ENCODE measurements at places on chromosomes 11 and 22.

DNA sequence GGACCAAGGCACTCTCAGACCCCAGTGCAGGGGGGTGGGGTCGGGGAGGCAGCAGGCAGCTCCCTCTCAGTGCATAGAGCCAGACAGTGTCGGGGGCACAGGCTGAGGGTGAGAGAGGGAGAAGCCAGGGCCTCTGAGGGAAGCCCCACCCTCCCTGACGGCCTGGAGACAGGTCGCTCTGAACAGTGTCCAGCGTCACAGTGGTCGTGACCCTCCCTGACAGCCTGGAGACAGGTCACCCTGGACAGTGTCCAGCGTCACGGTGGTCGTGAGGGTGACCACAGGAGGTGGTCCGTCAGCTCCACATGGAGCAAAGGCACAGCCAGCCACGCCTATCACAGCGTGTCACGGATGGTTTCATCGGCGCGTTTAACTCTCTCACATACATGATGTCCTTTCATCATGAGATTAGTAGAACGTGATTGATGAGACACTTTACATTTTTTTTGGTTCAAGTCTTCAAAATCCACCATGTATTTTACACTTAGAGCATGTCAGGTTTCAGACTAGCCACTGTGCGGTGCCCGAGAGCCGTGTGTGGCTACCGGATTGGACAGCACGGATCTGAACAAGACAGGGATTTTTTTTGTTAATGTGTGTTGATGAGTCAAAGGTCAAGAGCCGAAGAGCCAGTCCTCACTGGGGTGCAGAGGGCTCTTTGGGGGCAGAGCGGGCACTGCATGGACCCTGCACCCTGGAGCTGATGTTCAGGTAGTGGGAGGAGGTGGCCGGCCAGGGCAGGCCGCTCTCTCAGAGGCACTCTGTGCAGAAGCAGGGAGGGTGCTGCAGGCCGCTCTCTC is 23.9 kb upstream of the PANX2 start:
- no peak for DNase-seq

- DNase-seq = no peak
These were observed 107.7 kb downstream of the CEP164 start for GRCh38 chr11:117435326-117435725.

GRCh38 chr11:22920939-22921565 is 60.8 kb upstream of the CCDC179 start:
- no peak for DNase-seq

- DNase-seq = no peak
These were observed 26.9 kb downstream of the PPP2R1B start for GRCh38 chr11:111739299-111739698.

- DNase-seq = no peak
These were observed 93.4 kb downstream of the CEP164 start for GRCh38 chr11:117421041-117421440.

DNA sequence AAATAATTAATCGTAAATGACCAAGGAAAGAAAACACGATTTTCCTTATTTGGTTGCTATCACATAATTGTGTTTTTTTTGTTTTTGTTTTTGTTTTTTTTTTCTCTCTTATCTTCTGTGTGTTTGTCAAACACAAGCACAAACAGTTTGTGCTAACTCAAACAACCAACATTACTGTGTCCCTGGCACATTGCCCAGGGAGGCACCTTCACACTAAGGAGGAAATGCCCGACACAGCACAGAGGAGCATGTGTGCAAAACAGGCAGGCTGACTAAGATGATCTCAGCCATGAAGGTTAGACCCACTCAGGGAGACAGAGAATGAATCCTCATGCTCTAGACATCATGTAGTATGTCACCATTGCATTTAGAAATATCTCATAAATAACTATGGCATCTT is 130.1 kb downstream of the SOX6 start:
- DNase-seq = no peak

- no peak for DNase-seq
These were observed 401.0 kb downstream of the LARGE1 start for GRCh38 chr22:33519071-33519973.

DNA sequence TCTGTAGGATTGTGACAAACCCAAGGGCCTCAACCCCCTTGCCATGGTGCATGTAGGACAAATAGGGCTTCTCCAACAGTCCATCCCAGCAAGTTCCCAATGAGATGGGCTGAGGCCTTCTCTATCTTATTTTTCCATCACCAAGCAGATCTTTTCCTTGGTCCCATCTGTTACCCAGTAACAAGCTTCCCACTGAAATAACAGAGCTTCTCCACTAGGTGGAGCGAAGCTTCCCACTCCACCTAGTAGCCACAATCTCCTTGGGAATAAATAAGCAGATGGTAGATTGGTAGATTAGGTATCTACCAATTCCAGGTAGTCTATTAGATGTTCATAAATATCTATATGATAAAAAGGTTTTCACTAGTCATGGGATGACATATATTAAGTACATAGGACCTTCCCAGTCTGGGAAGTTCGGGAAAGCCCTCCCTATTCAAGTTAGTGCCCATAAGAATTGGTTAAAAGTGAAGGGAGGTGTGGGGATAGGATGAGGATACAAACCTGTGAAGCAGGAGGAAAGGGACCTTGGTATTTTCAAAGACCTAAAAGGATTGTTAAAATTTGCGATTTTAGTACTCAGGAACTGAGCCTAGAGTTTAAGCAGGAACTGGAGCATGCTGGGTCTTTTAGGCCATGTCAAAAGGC is 5.9 kb upstream of the OR52L1 start:
- DNase-seq = no peak

GRCh38 chr11:118214210-118214914 is 10.4 kb downstream of the JAML start:
- DNase-seq = no peak

DNA sequence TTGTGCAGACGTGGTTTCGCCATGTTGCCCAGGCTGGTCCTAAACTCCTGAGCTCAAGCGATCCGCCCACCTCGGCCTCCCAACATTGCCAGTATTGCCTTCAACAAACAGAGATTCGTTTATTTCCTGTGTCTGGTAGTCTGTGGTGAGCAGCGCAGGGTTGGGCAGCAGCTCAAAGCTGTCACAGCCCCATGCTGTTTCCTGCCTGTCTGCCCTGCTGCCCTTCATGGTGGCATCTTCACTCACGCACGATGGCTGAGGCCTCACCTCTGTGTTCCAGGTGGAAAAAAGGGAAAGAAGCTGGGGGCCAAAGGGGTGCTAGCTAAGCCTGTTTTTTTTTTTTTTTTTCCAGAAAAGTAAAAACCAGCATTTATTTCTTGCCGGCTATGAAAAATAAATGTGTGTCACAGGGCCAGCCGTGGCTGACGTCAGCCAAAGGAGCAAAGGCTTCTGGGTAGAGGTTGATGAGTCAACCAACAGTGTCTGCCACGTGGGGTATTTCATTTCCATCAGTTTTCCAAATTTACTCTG is 28.8 kb downstream of the TBC1D22A start:
- peak; percentile 44 for DNase-seq

- DNase-seq = no peak
These were observed 123.7 kb downstream of the KCNQ1OT1 start for GRCh38 chr11:2576111-2576510.

- DNase-seq = no peak
These were observed 352.4 kb upstream of the FAT3 start for GRCh38 chr11:91872243-91872642.

- DNase-seq = no peak
These were observed 52.6 kb downstream of the IGSF9B start for GRCh38 chr11:133903875-133904817.

DNA sequence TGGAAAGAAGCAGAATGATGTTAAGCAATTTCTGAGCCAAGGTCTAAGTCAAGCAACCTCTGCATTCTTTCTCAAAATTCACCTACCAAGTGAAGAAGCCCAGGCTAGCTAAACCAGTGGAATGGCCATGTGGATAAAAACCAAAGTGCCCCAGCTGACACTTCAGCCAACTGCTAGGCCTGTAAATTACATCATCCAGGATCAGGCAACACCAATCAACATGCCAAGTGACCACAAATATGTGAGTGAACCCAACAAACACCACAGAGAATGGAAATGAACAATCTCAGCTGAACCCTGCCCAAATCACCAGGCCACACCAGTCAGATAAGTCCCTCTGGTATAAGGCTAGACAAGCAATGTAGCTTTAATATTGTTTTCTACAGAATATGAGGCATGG is 25.1 kb upstream of the FJX1 start:
- DNase-seq = no peak

- DNase-seq = no peak
These were observed 18.5 kb downstream of the PTPRJ start for GRCh38 chr11:47998733-47999359.

DNA sequence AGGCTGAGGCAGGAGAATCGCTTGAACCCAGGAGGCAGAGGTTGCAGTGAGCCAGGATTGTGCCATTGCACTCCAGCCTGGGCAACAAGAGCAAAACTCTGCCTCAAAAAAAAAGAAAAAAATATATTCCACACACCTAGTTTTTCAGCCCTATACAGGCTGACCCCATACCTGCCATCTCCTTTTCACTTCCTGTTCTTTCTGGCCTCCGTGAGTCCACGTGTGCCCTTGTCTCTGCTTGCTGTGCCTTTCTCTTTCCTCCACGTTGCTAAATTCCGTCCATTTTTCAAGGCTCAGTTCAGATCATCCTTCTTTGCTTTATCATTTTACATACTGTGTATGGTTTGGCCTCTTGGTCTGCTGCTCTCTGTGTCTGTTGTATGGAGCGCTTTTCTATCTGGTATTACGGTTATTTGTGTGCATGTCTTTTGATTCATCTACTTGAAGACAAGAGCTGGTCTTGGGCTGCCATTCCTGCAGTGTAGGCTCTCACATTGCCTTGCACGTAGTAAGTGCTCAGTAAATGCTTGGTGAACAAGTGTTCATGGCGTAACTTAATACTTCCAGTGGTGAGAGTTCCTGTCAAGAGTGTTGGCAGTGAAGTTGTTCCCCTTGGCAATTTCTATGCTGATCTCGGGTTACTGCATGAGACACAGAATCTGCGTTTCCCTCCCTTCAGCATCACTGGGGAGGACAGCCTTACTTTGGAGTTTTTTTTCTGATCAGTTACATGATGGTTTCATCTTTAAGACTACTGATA is 57.5 kb downstream of the PTPRJ start:
- no peak for DNase-seq

DNA sequence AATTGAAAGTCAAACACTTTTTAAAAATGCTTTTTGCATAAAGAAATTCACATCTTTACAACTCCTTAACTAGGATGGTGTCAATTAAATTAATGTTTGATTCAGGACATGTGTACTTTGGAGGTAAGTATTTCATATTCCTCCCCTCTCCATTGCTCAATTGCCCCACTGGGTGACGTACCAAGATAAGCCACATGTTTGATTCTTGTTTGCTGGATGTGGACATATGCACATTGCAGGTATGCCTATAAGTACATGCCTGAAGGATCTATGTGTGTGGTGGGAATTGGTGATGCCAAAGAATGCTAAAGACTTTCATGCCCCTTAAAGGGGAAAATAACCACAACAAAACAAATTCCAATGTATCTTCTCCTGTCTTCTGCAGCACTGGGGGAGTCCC is 5.8 kb downstream of the CD44 start:
- no peak for DNase-seq

GRCh38 chr11:43959321-43959995 is 17.0 kb downstream of the C11orf96 start:
- no peak for DNase-seq

DNA sequence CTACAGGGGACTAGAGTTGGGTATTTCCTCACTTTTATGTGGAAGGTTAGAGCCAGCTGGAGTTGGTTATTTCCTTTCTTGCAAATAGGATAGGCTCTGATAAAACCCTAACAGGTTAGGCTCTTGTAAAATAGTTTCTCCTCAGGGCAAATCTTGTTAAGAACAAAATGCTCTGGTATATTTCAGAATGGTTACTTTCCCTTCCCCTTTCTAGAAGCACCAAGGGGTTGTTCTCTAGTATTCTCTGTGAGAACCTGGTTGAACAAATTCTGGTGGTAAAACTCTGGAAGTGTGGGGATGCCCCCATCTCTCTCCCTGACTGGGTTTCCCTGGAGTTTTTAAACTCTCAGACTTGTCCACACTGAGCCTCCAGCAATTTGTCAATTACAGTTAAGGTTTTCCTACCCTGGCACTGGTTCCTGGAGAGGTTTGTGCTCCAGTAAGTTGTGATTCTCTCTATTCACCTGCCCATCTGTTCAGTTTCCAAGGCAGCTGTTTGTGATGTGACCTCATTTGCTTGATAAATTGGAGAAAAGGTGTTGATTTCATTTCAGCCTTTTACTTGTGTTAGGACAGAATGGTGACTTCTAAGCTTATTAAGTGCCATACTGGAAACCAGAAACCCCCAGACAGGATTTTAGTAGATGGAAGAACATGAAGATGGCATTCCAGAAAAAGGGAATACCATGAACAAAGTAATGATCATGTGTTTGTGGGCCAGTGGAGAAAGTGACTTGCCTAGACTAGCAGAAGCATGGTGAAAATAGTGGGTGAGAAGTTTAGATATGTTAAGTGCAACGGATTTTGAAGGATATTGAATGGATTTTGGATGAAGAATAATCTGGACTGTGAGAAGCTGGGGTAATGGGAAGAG is 64.6 kb downstream of the EXT2 start:
- no peak for DNase-seq

DNA sequence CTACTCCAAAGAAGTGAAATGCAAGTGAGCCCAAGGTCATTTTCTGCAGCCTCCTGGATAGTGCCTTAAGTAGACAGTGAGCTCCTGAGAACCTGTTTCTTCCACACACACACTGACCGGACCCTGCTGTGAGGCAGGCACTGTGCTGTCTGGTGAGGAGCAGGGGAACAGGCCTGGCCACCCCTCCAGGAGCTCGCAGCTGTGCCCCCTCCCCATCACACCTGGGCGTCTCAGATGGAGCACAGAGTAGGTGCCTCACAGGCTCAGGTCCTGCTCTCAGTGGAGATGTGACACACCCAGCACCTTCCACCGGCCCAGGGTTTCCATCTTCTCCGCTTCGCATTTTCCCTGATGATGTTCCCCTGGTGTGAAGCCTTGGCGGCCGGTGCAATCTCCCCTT is 174.9 kb downstream of the ST3GAL4 start:
- no peak for DNase-seq

DNA sequence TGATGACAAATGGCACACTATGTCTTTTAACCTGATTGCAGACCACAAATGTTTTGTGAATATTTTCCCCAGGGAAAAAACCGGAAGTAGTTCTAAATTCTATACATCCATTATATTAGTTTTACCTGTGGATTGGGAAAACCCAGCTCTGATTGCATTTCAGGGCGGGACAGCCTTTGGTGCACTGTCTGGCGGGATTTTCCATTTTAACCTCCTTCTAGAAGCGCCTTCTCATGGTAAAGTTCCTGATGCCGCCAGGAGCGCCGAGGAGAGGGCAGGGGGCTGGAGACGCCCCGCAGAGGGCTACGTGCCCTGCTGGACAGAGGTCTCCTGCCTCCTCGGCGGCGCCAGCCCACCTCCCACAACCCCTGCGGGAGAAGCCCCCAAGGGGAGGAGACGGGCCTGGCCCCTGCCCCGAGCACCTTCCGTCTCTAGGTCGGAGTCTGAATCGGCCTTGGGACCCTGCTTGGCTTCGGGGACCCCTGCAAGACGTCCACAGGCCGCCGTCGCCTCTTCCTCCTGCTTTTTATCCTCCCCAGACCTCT is 1.2 kb upstream of the P2RX6 start:
- no peak for DNase-seq

GRCh38 chr11:116162886-116163230 is 609.9 kb downstream of the BUD13 start:
- no peak for DNase-seq

GRCh38 chr11:114959953-114960505 is 281.7 kb downstream of the NXPE2 start:
- DNase-seq = no peak

GRCh38 chr11:73648571-73649046 is 2.2 kb downstream of the PLEKHB1 start:
- DNase-seq = no peak
